ENCODE measurements at places on chromosomes 5 and 9. TPM values are rescaled to one million over a fixed set of nuclear protein-coding genes. Genes with fewer than 3 reads are reported as not detected.

Gene KIAA0825
- 9.5 TPM for total RNA-seq

GRCh38 chr5:166165596-166165995 is 2125.8 kb upstream of the WWC1 start:
- DNase-seq: no peak

- no peak for DNase-seq
Observed at GRCh38 chr9:98142182-98142907, 23.3 kb upstream of the TRIM14 start.

DNA sequence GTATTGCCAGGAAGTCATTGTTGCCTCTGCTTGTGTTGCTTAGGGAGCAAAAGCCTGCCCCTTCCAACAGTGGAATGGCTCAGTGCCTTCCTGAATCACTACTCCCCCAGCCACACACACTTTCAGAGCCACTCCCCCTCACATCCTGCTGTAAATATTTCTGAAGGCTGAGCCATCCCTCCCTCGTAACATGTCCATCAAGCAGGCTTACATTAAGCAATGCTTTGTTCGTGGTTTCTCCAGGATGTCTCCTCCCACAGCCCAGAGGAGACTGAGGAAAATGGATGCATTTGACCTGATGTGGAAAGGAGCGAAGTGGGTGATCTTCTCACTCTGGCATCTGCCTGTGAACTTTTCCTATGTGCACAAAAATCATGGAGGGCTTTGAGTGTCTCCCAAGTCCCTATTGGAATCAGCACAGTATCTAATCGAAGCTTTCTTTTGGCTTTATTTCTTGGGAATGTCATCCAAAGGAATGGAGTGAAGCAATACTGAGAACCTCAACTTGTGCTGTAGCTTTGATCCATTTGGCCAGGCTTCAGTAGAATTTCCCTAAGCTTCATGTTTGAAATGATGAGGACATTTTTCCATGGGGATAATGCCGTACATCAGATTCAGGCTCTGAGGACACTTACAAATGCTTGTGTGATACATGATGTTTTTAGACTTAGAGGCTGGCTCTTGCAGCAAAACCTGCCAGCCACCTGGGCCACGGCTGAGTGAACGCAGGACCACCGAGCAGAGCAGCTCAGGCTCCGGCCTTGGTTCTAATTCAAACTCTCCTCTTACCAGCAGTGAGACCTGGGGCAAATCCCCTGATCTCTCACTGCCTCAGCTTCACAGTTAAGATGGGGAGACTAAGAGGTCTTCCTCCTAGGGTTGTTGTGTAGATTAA is 389.1 kb downstream of the ENC1 start:
- peak; percentile 95 for DNase-seq

GRCh38 chr5:44697025-44697424 is 111.7 kb upstream of the MRPS30 start:
- no peak for DNase-seq

DNA sequence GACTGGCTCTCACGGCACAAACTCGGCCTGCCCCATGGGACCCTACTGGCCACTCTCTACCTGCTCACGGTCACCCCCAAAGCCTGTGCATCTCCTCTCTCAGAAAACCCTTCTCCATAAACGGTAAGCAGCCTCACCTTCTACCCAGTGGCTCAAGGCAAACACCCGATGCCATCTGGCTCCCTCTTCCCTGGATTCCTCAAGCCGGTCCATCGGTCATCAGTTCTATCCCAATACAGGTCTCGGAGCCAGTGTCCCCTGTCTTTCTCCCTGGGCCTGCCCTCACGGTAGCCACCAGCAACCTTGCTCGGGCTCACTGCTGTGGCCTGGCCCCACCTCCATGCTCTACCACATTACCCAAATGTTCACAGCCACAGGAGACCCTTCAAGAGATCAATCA is 134.1 kb downstream of the ROR2 start:
- no peak for DNase-seq

DNA sequence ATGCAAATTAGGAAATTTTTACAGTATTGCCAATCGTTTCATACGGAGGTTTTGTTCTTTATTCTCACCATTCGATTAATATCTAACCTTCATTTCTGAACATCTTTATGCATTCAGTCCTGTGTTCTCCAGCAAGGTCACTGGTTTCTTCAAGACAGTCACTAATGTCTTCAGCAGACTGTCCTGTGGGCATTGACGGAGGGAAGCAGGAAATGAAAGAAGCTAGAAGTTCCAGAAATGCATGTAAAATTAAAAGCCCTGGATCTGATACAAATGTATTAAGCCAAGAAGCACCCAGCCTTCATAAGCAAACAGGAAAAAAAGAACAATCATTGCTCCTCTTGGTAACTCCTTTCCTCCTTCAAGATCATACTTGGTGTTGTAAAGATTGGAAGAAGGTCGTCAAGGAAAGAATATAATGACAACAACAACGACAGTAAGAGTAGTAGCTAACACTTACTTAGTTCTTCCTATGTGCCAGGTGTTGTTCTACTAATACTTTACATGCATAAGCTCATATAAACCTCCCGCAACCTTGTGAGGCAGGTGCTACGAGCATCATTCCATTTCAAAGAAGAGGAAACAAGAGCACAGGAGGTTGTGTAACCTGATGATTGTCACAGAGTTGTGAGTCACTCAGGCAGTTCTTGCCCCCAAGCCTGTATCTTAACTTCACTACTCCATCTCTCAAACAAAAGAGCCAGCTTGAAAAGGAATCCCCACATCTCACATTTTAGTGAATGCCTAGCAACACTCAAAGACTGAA is 59.9 kb upstream of the CER1 start:
- no peak for DNase-seq

GRCh38 chr9:131382850-131383729 is 10.8 kb upstream of the PRRC2B start:
- peak; percentile 86 for DNase-seq

DNA sequence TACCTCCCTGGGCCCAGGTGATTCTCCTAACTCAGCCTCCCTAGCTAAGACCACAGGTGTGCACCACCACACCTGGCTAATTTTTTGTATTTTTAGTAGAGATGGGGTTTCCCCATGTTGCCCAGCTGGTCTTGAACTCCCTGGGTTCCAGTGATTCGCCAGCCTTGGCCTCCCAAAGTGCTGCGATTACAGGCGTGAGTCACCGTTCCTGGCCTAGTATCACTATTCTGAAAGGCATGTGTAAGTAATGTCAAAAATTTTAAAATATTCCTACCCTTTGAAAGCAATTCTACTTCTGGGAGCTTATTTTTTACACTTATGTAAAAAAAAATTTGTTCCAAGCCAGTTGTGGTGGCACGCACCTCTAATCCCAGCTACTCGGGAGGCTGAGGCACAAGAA is 27.1 kb upstream of the TLE1 start:
- no peak for DNase-seq

DNA sequence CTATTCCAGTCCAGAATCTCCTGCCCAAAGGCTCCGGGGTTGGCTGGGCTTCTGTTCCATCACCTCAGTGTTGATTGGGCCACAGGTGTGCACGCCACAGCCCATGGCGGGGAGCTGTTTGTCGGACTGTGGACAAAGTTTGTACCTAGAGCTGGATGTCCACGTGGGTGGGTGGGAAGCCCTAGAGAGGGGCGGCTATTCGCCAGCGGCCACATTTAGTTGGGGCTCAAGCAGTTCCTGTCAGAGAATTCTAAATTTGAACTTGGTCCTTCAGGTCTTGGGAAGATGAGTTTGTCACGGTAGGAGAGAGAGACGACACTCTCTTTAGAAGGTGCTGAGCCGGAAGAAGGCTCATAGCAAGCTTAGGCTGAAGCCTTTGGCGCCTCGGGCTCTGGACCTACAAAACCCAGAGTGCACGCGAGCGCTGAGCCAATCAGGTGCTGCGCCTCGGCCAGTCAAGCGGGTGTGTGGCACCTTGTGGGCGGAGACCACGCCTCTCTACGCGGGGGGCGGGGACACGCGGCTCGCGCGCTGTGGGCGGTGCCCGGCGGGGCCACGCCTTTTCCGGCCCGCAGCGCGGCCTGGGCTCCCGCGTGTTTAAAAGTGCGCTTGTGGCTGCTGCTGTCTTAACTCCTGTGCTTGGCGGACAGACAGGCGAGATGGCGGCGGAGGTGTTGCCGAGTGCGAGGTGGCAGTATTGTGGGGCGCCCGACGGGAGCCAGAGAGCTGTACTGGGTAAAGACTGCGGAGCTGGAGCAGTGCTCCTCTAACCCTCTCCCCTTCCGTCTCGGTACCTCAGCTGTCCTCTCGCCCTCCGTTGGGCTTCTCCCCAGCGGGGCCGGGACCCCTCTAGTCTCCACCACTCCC is at the start of gene POLR1E:
Gene POLR1E, plus strand, starts transcription at position 560 of the 867 bp plus-strand sequence. Its CDS starts 100 bp downstream, at position 660.
- peak; percentile 89 for DNase-seq

DNA sequence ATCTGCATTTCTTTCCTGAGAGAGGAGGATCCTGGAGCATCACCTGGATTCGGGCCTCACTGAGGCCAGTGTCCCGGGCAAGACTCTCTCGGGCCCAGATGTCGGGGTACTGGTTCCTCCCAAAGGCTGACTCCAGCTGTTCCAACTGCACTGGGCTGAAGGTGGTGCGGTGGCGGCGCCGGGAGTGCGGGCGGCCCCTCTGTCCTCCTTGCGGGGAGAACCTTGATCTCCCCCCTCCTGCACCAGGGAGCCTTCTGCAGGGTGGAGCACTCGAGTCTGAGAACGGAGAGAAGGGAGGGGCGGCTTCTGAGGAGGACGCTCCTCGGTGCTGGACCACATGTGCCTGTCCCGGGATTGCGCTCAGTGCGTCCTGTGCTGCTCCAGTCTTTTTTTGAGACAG is 2.0 kb downstream of the PROP1 start:
- DNase-seq: no peak

GRCh38 chr9:96299823-96300222 is 2.2 kb downstream of the HSD17B3 start:
- DNase-seq: peak; percentile 7

DNA sequence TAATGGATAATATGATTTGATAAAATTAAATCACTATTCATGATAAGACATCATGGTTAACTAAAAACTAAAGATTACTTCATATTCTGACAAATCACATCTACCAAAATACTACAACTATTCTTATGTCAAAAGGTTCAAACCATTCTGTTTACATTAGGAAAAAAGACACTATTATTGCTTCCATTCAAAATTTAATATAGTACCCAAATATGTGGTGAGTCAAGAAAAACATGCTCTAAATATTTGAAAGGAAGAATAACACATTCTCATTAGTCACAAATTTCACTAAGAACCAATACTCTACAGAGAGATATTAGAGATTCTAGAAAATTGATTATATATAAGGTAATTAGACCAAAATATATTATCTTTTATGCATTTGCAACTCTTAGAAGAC is 234.0 kb downstream of the TMEM232 start:
- DNase-seq: no peak

DNA sequence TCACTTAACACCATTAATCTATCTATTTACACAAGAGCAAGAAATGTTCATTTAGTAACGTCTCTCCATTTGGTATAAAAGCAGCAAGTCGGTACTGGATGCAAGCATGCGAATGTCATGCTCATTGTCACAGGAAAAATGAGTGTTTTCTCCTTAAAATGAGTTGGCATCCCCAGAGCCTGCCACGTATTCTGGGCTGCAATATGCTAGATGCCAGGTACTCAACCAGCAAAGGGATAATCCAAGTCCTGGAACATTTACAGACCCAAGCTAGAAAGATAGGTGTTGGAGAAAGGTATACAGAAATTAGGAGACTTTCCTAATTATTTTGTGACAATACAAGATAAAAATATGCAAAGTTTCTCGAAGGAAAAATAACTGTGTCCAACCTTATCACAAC is 217.5 kb downstream of the EBF1 start:
- no peak for DNase-seq
